PC-3 (cell line): ENCODE measurements at places on chromosomes 2 and 18. TPM values are rescaled to one million over a fixed set of nuclear protein-coding genes. Genes with fewer than 3 reads are reported as not detected.

- H3K27me3 ChIP-seq = peaks cover 92% of the 10 kb centered on the region
- H3K27ac ChIP-seq = no peak overlapping the region
- no peaks in the 10 kb centered on the region for H3K36me3 ChIP-seq
- no peaks in the 10 kb centered on the region for H3K4me1 ChIP-seq
- no peak for DNase-seq
These were observed 47.1 kb downstream of the LAMA1 start for GRCh38 chr18:7070466-7070865.

GRCh38 chr2:184906160-184906559 lies 307.8 kb downstream of the ZNF804A start:
- H3K27ac ChIP-seq = no peak overlapping the region
- H3K4me1 ChIP-seq = no peaks in the 10 kb centered on the region
- H3K4me3 ChIP-seq = no peak overlapping the region
- no peaks in the 10 kb centered on the region for H3K27me3 ChIP-seq

The RTP5 gene
- total RNA-seq = not detected in 2 replicates

DNA sequence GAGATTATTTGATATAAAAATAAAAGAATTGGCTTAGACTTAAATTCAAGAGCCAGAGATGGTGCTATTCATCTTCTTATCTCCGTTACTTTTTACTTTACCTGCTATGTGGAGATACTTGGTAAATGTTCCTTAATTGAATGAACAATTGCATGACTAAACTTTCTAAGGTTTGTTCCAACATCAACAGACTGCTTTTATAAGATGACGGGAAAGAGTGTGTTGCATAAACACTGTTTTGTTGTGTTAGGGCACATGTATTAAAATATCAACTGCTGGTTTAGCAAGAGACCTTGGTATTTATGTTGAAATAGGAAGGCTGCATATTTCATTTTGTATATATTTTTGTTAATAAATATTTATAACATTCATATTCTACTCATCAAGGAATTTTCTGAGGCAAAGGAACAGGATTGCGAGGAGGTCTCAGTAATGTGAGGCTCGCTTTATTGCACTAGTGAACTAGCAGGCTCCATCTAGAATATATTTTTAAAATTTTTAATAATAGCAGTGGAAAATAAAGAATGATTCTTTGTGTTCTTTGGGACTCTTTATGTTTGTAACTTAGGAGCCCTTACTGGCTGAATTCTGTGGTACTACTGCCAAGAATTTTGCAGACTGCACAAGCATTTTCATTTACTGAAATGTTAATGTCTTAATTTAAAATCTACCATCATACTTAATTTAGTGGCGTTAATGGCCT lies 10.7 kb upstream of the NFE2L2 start:
- H3K27ac ChIP-seq = no peak overlapping the region
- no peaks in the 10 kb centered on the region for H3K27me3 ChIP-seq
- H3K4me3 ChIP-seq = no peak overlapping the region
- no peaks in the 10 kb centered on the region for H3K36me3 ChIP-seq

DNA sequence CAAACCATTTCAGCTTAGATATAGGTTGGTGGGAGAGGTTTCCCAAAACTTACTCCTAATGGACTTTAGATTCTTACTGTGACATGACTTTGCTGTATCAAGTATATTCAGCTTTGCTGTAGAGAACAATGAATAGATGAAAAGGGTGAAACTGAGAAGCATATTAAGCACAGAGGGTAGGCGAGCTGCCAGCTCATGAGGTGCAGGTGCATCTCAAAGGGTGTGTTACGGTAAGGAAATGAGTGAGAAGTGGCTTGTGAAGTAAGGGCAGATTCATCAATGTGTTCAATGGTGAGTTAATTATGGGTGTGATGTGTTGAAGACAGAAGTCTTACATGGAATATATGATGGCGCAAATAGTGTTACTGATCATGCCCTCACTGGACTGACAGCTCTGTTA lies 49.3 kb downstream of the CD8B2 start:
- H3K4me1 ChIP-seq = no peaks in the 10 kb centered on the region
- H3K36me3 ChIP-seq = no peaks in the 10 kb centered on the region
- no peak overlapping the region for H3K4me3 ChIP-seq
- no peak for DNase-seq
- H3K27ac ChIP-seq = no peak overlapping the region
- H3K27me3 ChIP-seq = peaks cover 90% of the 10 kb centered on the region

DNA sequence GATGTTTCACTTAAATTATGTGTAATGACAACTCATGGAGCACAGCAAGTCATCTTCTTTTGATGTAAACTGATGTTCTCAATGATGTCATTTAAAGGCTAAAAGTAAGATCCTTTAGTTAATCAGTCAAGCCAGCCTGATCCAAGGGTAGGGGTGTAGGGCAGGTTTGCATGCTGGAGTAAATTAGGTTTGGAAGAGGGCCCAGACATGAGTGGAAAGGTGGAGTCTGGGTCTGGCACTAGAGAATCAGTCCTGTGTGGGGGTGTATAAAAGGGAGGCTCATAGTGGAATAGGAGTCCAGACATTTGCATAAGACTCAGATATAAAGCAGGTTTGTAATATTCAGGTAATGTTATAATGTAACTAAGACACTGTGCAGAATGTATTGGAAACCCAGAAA lies 88.8 kb upstream of the NYAP2 start:
- no peaks in the 10 kb centered on the region for H3K4me1 ChIP-seq
- H3K27me3 ChIP-seq = no peaks in the 10 kb centered on the region
- no peak overlapping the region for H3K4me3 ChIP-seq
- no peak overlapping the region for H3K27ac ChIP-seq

- H3K27me3 ChIP-seq = peaks cover 66% of the 10 kb centered on the region
- DNase-seq = no peak
- H3K27ac ChIP-seq = no peak overlapping the region
These were observed 199.6 kb downstream of the HRH4 start for GRCh38 chr18:24659827-24660720.

The DTNA gene
- 7.8 and 11.6 TPM in 2 replicates for total RNA-seq

The SDC1 gene
- total RNA-seq = 358 and 362 TPM in 2 replicates

GRCh38 chr2:85750587-85751575 lies 2.9 kb upstream of the ATOH8 start:
- no peak overlapping the region for H3K4me3 ChIP-seq
- peak; percentile 67 for DNase-seq
- H3K27me3 ChIP-seq = peaks cover 60% of the 10 kb centered on the region
- H3K36me3 ChIP-seq = no peaks in the 10 kb centered on the region
- no peak overlapping the region for H3K27ac ChIP-seq

DNA sequence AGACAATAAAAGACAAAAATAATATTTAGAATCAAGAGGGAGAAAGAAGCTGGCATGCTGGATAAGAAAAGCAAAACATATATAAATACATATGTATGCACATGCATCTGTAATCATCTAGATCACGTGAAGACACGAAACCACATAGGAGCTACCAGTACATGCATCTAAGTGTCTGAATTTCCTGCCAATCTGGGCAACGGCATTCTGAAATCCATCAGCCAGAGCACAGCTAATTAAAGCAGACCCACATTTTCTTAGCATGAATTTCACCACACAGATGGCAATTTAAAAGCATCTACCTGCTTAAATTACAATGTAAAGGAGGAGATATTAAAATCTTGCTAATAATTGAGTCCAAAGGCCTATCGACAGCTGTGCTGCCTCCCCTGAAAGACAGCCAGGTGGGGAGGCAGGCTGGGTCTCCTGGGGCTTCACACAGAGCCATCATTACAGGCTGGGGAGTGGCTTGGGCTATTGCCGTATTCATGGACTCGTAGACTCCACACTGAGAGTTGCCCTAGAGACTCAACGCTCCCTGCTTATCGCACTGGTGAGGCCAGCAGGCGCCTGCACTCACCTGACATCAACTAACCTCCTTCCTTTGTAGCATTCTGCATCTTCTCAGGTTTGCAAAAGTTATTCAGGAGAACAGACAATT lies 272.5 kb upstream of the PXDN start:
- H3K4me1 ChIP-seq = no peaks in the 10 kb centered on the region
- no peaks in the 10 kb centered on the region for H3K36me3 ChIP-seq
- DNase-seq = no peak
- peaks cover 40% of the 10 kb centered on the region for H3K27me3 ChIP-seq

- H3K4me3 ChIP-seq = peak overlapping the region; percentile 73
- no peaks in the 10 kb centered on the region for H3K27me3 ChIP-seq
- peak; percentile 35 for DNase-seq
- H3K4me1 ChIP-seq = no peaks in the 10 kb centered on the region
- H3K36me3 ChIP-seq = no peaks in the 10 kb centered on the region
These were observed 2113.3 kb upstream of the PIK3C3 start for GRCh38 chr18:39841482-39842365.

- H3K27ac ChIP-seq = no peak overlapping the region
- H3K36me3 ChIP-seq = no peaks in the 10 kb centered on the region
- peaks cover 12% of the 10 kb centered on the region for H3K4me1 ChIP-seq
- DNase-seq = peak; percentile 74
- H3K27me3 ChIP-seq = no peaks in the 10 kb centered on the region
These were observed 105.2 kb upstream of the ARHGAP28 start for GRCh38 chr18:6624271-6624660.

The TNS1 gene
- total RNA-seq = 1.0 and 1.5 TPM in 2 replicates

The CLEC4F gene
- not detected in 2 replicates for total RNA-seq

DNA sequence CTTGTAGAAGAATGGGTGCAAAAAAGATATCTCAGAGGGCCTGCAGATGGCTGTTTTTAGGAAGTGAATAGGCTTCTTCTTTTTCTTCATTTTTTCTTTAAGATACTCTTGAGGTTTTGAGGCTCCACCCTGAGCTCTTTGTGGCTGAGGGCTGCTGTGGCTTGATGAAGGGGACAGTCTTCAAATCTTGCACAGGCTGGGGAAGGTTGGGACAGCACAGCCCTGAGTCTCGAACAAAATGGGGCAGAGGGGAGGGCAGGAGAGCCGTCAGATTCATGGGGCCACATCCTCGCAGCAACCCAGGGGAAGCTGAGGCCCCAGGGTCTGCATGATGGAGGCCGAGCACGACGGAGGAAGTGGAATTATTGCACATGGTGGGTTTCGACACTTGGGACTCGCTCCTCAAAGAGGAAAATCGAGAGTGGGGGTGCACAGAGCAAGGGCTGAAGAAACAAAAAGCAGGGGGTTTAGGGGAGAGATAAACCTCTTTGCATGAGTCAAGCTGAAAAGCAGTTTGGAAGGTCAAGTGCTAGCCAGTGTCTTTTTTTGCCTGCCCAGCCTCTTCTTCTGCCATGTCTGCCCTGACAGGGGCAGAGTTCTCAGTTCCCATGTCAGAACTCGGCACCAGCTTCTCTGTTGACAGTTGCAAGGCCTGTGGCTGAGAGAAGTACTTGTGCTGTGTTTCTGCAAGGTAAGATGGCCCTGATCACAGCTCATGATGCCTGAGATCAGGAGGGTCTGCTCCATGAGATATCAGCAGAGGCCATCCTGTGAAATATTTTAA lies 19.5 kb downstream of the INPP4A start:
- DNase-seq = no peak
- H3K27ac ChIP-seq = no peak overlapping the region
- no peaks in the 10 kb centered on the region for H3K27me3 ChIP-seq
- H3K4me1 ChIP-seq = peaks cover 24% of the 10 kb centered on the region

The LOXHD1 gene
- total RNA-seq = not detected in 2 replicates

The GNLY gene
- not detected in 2 replicates for total RNA-seq

GRCh38 chr18:1663879-1664705 lies 759.4 kb downstream of the ADCYAP1 start:
- no peaks in the 10 kb centered on the region for H3K4me1 ChIP-seq
- H3K4me3 ChIP-seq = no peak overlapping the region
- H3K27me3 ChIP-seq = peaks cover 25% of the 10 kb centered on the region
- H3K36me3 ChIP-seq = peaks cover 2% of the 10 kb centered on the region; the same call in 1 of the 2 replicates
- DNase-seq = peak; percentile 69

- no peak overlapping the region for H3K27ac ChIP-seq
- H3K36me3 ChIP-seq = no peaks in the 10 kb centered on the region
- no peak for DNase-seq
- H3K4me1 ChIP-seq = peaks cover 10% of the 10 kb centered on the region
- H3K4me3 ChIP-seq = no peak overlapping the region
These were observed 21.4 kb downstream of the MGAT4A start for GRCh38 chr2:98709535-98709934.

The NEUROD1 gene
- not detected in 2 replicates for total RNA-seq

The MAL gene
- total RNA-seq = 0.63 and 1.6 TPM in 2 replicates

- no peak for DNase-seq
- H3K4me3 ChIP-seq = no peak overlapping the region
- no peaks in the 10 kb centered on the region for H3K27me3 ChIP-seq
- peaks cover 31% of the 10 kb centered on the region for H3K4me1 ChIP-seq
These were observed 91.0 kb downstream of the SPTBN1 start for GRCh38 chr2:54546923-54547720.

DNA sequence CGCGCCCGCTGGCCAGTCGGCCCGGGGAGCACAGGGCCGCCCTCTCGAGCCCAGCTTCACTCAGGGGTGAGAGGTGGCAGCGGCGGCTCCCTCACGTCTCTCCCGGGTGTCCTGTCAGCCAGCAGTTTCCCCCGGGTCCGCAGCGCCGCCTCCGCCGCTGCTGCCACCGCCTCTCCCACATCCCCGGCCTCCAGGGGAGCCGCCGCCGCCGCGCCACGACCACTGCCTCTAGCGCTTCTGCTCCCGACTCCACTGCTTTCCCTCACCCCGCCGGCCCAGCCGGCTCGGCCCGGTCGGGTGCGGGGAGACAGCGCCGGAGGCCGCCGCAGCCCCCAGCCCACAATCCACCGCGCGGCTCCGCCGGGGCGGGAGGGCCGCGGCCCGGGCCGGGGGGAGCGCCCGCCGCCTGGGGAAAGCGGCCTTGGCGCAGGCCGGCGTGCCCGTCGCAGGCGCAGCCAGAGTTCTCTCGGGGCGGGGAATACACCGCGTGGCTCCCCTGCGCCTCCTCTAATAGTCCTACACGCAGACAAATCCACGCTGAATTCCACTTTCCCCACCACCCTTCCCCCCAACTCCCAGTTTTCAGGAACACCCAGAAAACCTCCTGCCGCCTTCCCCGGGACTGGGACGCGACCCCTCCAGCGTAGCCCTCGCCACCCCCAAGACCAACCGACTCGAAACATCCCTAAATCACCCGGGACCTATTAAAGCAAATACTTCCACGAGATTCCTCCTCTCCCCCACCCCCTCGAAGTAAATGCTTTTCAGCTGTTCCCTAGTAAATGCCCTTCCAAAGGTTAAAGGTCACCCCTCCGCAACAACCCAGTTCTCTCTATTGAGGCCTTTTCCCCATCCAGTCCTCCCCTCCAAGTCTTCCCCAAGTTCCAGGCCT lies at the start of gene VPS54:
VPS54 (minus strand) TSS at position 346 of the 892 bp plus-strand sequence. CDS start 35,429 bp downstream, outside the sequence.
- peaks cover 23% of the 10 kb centered on the region for H3K4me1 ChIP-seq
- peak; percentile 60 for DNase-seq
- H3K27ac ChIP-seq = peak within 1 kb of the TSS; percentile 39
- no peaks in the 10 kb centered on the region for H3K36me3 ChIP-seq

GRCh38 chr2:142234741-142235140 lies 103.9 kb upstream of the LRP1B start:
- H3K4me3 ChIP-seq = no peak overlapping the region
- H3K4me1 ChIP-seq = no peaks in the 10 kb centered on the region
- no peaks in the 10 kb centered on the region for H3K36me3 ChIP-seq
- no peak for DNase-seq

The NCK2 gene
- 45.4 and 68.8 TPM in 2 replicates for total RNA-seq

GRCh38 chr2:227684258-227684657 lies 17.7 kb downstream of the SCYGR5 start:
- H3K27ac ChIP-seq = no peak overlapping the region
- H3K36me3 ChIP-seq = no peaks in the 10 kb centered on the region
- DNase-seq = no peak
- H3K4me1 ChIP-seq = no peaks in the 10 kb centered on the region
- no peak overlapping the region for H3K4me3 ChIP-seq

GRCh38 chr18:8998481-8999217 lies 103.8 kb upstream of the NDUFV2 start:
- DNase-seq = no peak
- H3K4me3 ChIP-seq = no peak overlapping the region

The MC5R gene
- total RNA-seq = not detected in 2 replicates

GRCh38 chr2:224843141-224843540 lies 127.0 kb upstream of the CCDC195 start:
- peaks cover 13% of the 10 kb centered on the region for H3K36me3 ChIP-seq
- H3K4me1 ChIP-seq = peaks cover 3% of the 10 kb centered on the region
- H3K27ac ChIP-seq = no peak overlapping the region
- no peak for DNase-seq
- H3K27me3 ChIP-seq = no peaks in the 10 kb centered on the region
- no peak overlapping the region for H3K4me3 ChIP-seq

The NT5DC4 gene
- total RNA-seq = 0.04 TPM in 1 of 2 replicates, not detected in the other
